T1000 (cell line): ENCODE measurements at places on chromosomes 16 and 17.

- DNase-seq = no peak
Observed at GRCh38 chr16:70793851-70794502, 7.0 kb downstream of the VAC14 start.

- DNase-seq = no peak
Observed at GRCh38 chr16:65772134-65772732, 594.3 kb upstream of the CDH5 start.

- no peak for DNase-seq
Observed at GRCh38 chr16:14307527-14308367, 236.6 kb downstream of the MRTFB start.

DNA sequence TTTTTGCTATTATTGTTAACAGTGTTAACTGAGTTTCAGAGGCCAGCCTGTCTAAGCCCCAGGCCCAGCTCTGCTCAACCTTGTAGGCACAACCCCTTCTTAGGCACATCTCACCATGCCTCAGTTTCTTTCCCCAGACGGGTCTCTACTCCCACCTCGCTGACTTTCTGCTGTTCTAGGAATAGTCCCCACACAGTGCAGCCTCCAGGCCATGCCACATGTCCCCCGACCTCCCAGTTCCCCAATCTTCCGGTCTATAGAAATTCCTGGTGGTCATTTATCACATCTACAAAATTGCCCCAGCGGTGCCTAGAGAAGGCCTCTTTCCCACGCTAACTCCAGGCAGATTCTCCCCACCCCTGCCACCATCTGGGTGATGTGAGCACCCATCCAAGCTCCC lies 34.8 kb downstream of the ADGRG5 start:
- DNase-seq = no peak

DNA sequence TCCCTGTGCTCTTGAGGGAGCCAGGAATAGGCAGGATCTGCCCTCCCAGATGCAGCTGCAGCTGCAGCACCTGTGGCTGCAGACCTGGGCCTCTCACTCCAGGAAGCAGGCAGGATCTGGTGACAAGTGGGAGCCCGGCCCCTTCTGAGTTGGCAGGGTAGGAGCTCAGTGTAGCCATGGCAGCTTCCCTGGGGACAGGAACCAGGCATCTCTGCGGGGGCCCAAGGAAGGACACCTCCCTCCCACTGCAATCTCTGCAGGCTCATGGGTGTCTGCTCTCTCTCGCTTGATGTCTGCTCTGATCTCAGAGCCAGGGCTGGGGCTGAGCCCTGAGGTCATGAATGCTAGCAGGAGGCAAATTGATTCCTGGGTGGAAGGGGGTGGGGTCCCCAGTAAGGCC lies 592.5 kb upstream of the CA10 start:
- no peak for DNase-seq

- DNase-seq = no peak
Observed at GRCh38 chr17:81194941-81195901, 27.5 kb downstream of the CEP131 start.

DNA sequence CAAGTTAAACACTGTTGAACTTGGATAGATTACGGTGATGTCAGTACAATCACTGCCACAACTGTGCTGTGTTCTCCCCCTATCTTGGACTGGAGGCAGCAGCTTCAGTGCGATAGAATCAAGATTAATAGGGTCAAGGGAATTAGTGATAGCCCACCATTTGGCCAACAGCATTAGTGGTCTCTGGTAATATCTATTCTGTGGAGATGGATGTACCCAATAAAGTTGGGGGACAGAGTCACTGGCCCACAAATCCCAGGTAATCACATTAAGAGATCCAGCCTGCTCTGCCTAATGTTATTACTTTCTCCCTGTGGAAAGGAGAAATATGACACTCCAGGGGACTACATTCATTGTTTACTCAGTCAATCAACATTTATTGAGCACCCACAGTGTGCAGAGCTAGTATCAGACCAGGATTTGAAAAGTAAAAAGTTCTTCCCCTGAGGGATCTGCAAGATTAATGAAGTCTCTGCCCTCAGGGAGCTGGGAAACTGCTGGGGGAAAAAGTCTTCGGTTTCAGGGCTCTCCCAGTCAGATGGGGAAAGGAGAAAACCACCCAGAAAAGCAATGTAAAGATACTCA lies 23.6 kb upstream of the ATP5MC1 start:
- DNase-seq = no peak

DNA sequence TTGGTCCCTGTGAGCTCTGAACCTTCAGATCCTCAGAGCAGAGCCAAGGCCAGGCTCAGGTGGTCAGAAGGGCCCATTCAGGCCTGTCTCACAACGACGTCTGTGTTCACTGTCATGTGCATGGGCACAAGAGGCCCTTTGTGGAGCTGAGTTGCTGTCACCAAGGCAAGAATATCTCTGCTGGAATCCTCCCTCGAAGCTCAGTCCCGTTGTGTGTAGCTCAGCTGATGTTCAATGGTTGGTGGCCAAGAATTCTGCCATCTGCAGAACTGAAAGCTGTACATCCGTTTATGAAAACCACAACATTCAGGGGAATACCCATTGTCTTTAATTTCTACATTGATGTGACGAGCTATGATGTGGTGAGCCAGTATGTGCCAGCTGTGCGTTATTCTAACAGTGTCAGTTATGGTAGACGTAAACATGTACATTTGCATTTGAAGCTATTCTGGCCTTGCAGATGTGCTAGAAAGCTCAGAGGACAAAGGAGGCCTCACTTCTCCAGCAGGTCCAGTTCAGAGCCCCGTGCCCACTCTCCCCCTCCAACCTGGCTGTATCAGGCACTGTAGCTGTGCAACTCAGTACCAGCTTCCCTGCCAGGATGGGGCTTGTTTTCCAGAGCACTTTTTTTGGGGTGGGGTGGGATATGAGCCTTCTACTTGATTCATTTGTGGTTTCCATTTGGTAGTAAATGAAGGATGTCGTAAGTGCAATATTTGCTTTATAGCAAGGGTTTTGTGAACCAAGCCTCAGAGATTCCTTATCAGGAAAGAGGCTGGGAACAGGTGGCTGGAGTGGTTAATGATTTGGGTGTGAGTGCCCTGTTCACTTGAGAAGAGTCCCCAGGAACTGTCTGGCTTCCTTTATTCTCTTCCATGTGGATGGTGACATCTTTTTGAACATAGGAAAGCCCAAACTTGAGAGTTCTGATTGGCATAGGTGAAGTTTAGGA lies 56.1 kb downstream of the B9D1 start:
- DNase-seq = no peak

GRCh38 chr16:46747777-46748651 lies at the start of gene MYLK3:
MYLK3 (minus strand) TSS chr16:46748344; CDS start chr16:46748193, 151 bp downstream.
- no peak for DNase-seq

DNA sequence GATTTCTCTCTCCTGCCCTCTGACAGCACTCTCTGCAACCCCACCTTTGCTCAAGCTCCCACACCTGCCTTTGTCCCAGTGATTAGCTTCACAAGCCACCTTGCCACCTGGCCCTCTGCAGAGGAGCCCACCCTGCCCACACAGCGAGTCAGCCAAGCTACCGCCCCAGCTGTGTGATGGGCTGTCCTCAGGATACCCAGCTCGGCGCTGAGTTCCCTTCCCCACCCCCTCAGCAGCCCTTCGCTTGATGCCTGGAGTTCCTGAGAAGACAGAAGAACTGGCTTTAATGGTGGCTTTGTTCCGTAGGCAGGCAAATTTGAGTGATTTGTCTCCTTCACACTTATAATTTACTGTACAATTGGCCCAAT lies 266.4 kb downstream of the CBLN1 start:
- DNase-seq = no peak

DNA sequence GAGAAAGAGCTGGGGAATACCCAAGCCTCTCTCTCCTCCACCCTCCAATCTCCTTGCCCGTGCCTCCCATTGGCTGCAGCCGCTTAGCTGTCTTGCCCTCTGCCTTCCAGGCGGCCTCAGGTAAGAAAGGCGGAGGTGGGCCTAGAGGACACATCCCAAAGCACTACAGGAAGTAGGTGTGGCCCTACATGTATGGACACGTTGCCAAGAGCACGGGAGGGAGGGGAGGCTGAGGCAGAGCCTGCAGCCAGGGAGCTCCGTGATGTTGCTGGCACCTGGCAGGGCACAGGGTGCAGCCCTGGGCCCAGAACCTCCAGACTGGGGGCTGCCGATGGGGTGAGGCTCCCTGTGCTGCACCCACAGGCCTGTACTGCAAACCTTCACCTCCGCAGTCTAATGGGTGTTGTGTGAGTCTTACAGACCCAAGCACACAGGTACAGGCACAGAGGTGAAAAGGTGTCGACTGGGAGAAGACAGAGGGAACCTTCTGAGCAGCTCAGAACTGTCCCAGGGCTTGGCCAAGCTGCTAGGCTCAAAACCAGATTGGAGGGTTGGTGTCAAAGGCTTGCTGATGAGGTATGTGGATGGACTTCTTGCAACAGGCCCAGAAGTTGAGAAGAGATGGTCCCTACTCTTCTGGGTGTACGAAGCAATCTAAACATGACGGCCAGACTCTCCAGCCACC lies 23.5 kb upstream of the FOXK2 start:
- no peak for DNase-seq

- no peak for DNase-seq
Observed at GRCh38 chr16:70805787-70806186, 4.8 kb upstream of the VAC14 start.

DNA sequence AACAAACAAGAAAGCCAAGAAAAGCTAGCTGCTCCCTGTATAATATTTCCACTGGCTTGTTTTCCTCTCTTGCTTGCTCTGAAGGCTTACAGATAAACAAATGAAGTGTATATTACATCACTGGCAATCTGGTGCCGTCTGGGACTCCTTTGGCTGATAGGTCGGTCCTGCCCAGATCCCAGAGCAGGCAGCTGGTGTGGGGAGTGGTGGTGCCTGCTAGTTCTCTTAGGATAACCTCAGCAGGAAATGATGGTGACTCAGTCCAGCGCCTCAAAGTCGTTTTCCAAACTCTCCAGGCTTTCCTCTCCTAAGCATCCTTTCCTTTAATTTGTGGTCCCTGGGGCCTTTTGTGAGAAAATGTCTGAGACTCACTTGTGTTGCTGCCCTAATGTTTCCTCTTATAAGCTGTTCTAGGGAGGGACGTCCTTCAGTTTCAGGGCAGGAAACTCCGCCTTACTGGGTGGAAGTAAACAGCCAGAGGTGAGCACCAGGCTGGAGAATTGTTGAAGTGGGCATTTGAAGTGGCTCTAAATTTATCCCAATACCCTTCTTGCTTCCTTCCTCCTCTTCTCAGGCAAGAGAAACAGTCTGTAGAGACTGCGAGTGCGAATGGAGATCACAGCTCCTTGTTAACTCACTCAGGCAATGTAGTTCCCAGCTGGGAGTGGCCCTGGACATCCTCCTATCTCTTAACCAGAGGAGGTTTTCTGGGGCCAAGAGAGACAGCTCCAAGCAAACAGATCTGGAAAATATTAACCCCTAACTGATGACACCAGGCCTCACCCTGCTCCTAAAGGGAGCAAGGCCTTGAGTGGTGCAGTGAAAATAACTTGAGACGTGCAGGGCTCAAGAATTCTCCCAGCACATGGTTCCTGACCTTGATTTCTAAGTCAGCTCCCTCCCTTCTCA lies 34.9 kb downstream of the CD300LF start:
- DNase-seq = no peak

DNA sequence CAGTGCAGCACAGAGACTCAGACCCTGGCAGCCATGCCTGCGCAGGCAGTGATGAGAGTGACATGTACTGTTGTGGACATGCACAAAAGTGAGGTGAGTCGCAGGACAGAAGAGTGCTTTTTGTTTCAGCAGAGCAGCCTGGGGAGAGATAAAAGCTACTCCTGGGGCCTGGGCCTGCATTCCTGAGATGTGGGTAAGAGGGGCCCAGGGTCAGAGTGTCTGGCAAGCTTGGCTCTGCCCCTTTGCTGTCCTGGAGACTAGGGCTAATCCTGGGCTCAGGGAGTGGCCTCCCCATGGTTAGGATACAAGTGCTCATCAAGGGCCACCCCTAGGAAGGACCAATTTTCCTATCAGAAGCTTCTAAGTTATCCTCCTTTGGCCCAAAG lies 4.8 kb upstream of the ERBB2 start:
- no peak for DNase-seq

DNA sequence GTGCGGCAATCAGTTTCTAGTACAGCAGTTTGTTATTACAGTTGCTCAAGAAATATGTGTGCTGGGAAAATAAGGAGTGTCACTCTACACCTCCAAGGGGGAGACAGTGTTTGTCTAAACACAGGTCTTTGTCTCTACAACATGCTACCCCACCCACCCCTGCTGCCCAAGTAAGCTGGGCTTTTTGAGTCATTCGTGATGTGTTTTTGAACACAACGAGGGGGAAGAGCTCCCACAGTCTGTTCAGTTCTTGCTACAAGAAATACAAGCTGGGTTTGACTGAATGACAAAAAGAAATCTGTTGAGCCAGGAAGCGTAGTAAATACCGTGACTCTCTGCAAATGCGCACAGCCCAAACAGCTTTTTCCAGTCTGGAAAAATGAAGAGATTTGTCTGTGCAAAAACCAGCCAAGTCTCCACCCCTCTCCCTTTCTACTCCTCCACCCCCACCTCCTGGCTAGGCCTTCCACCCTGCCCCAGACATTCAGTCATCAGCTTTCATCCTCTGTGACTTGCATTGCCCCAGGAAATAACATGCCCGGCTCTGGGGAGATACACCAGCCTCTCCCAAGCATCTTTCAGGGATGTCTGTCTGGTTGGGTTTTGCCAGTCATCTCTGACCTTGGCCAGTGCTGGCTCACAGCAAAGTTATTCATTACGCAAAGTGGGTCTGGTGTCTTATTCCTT lies 25.7 kb downstream of the CHD9 start:
- DNase-seq = peak; percentile 50

DNA sequence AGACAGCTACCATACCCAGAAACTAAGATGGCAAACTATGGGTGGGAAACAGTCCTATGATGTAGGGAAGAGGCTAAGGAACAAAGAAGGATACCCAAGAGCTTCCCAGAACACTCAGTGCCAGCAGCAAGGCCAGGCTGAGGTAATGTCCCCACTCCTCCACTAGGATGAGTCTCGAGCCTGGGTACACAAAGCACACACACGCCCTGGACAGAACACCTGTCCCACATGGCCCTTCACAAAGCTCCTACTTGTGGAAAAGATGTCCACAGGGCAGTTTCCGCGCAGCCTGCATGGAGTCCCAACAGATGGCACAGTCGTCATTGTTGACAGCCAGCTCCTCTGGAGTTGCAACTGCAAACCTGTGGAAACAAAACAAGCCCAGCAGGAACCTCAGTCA lies 23.9 kb downstream of the AMFR start:
- no peak for DNase-seq

- no peak for DNase-seq
Observed at GRCh38 chr16:86914876-86915717, 336.7 kb downstream of the FOXL1 start.

DNA sequence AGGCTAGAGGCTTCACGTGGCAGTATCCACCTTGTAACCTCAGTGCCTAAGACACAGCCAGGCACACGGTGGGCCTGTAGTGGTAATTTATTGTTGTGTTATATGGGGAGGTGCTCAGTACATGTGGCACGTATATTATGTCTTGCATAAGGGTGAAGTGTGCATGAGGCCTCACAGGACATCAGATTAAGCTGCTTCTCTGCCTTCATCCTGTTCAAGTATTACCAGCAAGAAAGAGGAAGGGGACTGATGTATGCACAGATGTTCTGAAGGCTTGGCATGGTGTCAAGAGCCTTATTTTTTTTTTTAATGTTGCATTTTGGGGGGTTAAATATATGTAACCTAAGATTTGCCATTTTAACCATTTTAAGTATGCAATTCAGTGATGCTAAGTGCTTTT lies 71.6 kb downstream of the ABCC1 start:
- no peak for DNase-seq

GRCh38 chr16:22323173-22323958 lies 26.2 kb downstream of the POLR3E start:
- no peak for DNase-seq

- DNase-seq = no peak
Observed at GRCh38 chr17:58755269-58755576, 431 bp upstream of the PPM1E start.
